NCI-H774 (cell line): ENCODE measurements at places on chromosomes 16 and 17.

DNA sequence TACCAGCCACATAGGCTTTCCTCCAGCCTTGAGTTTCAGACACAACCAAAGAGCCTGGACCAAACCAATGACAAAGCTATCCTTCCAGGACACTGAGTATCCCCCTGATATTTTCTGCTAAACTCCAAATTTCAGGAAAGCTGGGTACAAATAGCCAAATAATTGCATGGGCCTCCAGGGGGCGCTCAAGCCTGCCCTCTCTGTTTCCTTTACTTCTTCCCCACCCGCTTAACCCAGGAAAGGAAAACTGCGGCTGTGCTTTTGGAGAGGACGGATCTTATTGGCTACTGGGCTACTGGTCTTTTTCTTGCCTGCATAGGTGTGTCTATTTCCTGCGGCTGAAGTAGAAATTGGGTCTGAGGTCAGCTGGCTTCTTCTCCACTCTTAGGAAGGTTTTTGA, 30.1 kb downstream of the GNGT2 start:
- DNase-seq, result peak; percentile 41

DNA sequence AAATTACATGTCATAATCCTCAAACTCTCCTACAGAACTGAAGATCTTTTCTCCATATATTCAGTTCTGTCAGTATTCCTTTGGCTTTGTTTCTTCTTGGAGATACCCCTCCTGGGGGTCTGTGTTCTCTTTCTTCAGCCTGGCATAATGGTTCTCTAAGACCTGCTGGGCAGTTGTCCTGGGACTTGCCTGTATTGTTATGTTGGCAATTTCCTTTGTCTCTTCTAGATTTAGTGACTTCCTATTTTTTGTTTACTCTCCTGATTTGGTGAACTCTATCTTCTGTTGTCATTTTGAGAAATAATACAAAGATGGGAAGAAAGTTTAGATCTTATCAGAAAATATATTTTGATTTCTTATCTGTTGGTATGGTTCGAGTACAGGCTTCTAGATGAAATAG, 127.8 kb downstream of the GOSR1 start:
- no peak for DNase-seq

- no peak for DNase-seq
These were observed 17.1 kb downstream of the ATP1B2 start for GRCh38 chr17:7667656-7668406.

- DNase-seq, result no peak
These were observed 49.3 kb upstream of the WSB1 start for GRCh38 chr17:27244491-27245223.

DNA sequence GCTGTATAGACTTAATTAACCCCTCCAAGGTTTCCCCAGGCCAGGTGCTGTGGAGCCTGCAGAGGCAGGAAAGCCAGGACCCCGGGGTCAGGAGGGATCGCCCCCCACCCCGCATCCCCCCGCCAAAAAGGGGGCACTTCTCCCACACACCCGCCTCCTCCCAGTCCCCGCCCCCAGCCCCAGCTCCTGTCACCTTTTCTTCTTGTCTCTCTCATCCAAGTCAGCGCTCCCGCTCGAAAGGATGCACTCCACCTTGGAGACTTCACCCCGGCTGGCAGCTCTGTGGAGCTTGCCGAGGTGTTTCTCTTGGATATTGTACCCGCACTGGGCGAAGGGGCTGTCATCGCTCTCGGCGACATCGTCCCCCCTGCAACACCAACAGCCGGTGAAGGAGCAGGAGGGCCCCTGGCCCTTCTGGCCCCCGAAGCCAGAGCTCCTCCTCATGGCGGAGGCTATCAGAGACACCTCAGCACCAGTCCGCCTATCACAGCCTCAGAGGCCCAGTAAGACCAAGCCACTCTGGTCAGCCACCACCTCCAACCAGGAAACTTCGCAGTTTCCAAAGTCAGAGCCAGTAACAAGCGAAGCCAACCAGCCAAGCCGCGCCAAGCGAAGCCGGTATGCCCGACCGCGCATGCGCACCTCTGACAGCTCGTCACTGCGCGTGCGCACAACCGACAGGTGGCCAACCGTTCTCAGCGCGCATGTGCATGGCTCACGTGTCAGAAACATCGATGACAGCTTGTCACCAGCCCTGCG, 52.5 kb downstream of the SHCBP1 start:
- no peak for DNase-seq

GRCh38 chr16:78209951-78210661, 110.7 kb downstream of the WWOX start:
- DNase-seq, result no peak

GRCh38 chr16:49282690-49283375, 1.2 kb upstream of the CBLN1 start:
- no peak for DNase-seq

DNA sequence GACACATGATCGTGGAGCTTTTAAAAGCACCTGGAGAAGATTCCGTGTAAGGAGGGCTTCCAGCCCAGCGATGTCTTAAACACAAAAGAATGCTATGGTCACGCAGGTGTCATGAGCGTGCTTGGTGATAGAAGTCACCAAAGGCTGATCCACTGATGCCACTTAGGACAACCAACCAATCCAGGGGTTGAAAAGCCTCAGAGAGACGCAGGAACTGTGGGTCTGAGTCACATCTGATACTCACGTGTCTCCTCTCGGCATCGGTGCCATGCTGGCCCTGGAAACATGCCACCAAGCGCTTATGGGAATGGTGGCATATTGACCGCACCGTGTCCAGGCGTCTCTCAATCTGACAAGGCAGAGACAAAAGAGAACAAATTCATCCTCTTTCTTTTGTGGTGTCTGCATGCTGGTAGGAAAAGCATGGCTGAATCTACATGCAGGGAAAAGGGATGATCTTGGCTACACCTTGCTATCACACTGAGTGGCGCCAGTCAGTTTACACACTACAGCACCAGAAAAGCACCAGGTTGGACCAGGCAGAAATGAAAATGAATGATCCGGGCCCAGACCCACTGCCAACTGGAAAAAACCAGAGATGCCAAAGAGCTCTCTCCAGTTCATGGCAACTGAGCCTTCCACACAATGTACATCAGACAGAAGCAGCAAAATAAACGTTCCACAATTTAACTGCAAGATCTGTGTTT, 38.0 kb downstream of the ARHGAP17 start:
- DNase-seq, result no peak

DNA sequence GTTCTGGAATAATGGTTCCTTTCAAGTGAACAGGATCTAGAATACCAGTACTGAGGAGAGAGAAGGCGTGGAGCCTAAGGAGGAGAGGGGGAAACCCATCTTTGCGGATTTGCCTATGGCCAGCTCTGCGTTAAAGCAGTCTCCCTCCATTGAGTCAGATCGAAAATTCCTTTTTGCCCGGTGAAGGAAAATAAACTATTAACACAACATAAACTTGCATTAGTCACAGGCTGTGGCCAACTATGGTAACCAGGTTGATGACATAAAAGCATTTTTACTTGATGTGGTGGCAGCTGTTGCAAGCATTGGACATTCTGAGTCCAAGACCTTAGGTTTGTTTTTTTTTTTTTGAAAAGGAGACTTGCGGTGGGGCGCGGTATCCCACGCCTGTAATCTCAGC, 8.9 kb downstream of the LDAF1 start:
- no peak for DNase-seq

- peak; percentile 6 for DNase-seq
These were observed 1.7 kb upstream of the SLC16A11 start for GRCh38 chr17:7045492-7046126.

- no peak for DNase-seq
These were observed 24.0 kb downstream of the TNRC6A start for GRCh38 chr16:24753437-24753836.

DNA sequence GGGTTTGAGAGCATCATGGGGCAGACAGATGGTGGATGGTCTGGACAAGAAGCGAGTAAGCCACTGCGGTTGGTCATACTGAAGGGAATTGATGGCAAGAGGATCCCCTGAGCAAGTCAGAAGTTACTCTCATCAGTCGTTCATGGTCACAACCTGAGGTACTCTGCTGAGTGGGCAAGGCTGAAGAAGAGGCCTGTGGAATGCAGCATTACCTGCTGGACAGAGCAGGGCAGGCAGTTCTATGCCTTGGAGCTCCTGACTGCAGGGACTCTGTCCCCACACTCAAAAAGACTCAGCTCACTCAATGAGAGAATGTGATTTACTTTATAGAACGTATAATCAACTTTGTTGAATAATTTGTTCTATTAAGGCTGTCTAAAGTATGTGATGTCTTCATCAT, 28.3 kb downstream of the ALDH3A2 start:
- DNase-seq, result no peak

- no peak for DNase-seq
These were observed 386.5 kb downstream of the CPPED1 start for GRCh38 chr16:12417030-12417814.

GRCh38 chr16:6946802-6947201, 385.8 kb upstream of the RBFOX1 start:
- no peak for DNase-seq

GRCh38 chr17:83032781-83033180, 46.6 kb upstream of the METRNL start:
- no peak for DNase-seq

- no peak for DNase-seq
These were observed 642 bp upstream of the NEUROD2 start for GRCh38 chr17:39608142-39608981.

GRCh38 chr17:63573634-63574033, 23.4 kb downstream of the DCAF7 start:
- no peak for DNase-seq

DNA sequence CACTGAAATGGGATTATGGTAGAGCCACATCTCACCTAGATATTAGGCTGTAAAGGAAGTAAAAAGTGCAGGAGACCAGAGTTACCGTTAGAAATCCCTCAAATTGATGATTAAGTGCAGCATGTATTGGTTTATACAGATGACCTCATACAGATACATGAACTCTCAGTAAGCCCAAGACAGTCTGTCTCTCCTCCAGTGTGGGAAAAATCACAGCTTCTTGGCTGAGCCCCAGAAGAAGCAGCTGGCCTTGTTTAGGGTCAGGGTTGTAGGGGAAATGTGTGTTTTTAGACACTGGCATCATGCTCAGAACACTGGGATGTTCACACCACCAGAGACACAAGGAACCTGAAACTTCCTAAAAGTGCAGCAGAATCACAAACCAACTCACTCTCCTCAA, 135.9 kb downstream of the KATNIP start:
- no peak for DNase-seq

DNA sequence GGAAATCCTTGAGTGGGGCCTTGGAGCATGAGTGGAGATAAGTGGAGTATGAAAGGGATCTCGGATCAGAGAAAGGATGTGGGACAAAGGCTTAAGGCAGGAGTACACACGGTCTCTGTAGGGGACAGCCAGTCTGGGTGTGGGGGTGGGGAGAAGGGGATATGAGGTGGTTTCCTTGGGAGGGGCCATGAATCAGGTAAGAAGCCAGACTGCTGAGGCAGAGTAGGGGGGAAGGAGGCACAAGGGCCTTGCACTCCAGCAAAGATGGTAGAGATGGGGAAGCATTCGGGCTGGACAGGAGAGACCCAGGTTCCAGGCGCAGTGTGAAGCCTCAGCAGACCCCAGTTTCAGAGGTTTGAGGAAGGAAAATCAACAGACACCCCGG, 1.6 kb downstream of the HSD11B2 start:
- no peak for DNase-seq

- DNase-seq, result no peak
These were observed 452.2 kb downstream of the XYLT1 start for GRCh38 chr16:17018585-17018939.

DNA sequence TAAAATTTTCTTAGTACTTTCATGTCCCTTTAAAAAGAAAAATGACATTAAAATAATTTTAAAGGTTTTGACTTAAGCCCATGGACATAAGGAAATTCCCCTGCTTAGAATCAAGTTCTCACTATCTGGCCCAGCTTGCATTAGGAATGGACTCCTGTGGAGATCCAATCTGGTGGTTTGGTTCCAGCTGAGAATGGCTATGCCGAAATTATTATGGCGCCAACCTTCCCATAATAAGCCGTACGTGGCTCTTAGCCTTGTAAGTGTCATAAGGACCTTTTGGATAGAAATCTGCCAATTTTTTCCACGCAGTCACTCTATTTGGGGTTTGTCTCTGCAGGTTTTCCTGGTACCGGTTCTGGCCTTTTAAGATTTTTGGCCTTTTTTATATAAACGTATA, 262.1 kb upstream of the MAF start:
- no peak for DNase-seq

- DNase-seq, result no peak
These were observed 1687.5 kb downstream of the TP53TG3F start for GRCh38 chr16:35146723-35147458.

- DNase-seq, result peak; percentile 91
These were observed at the start of gene IRX5 for GRCh38 chr16:54930005-54930868. IRX5 (plus strand) TSS chr16:54930865; CDS start chr16:54931199, 334 bp downstream.

- DNase-seq, result no peak
These were observed 98.2 kb downstream of the HS3ST3A1 start for GRCh38 chr17:13503526-13503925.

- no peak for DNase-seq
These were observed 22.9 kb downstream of the CDH11 start for GRCh38 chr16:65098916-65099315.

- no peak for DNase-seq
These were observed 26.4 kb upstream of the TMEM220 start for GRCh38 chr17:10756185-10756584.

GRCh38 chr17:47810901-47811635, 10.5 kb downstream of the OSBPL7 start:
- DNase-seq, result no peak

DNA sequence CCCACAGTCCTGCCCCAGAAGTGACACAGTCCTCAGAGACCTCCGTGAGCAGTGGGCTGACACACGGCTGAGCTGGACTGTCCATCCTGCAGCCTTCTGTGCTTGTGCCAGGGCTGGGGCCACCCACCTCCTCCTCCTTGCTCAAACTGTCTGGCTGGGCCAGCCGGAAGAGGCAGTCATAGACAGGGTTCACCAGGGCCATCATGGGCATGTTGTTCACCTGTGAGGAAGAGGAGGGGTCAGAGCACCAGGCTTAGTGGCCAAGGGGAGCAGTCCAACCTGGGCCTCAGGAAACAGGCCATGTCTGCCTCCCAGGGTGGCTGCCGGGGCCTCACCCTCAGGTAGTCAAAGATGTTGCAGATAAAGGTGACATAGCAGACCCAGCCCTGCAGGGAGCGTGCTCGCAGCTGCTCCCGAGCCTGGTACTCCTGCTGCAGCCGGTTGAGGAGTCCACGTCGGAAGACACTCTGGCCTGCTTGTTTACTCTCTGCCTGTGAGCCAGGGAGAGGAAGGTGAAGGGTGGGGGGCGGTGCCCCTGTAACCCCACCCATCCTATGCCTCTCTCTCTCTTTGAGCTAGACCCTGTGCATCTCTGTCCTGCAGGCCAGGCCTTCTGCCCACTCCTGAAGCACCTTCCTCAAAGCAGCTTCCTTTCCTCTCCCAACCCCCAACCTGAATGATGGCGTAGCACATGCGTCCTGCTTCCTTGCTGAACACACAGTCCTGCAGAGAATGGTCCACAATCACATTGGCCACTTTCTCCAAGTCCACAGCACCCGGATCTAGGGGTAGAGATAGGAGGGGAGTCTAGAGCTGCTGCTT, 3.4 kb downstream of the MIF4GD start:
- DNase-seq, result peak; percentile 29
